ENCODE measurements at places on chromosomes 7 and 10.

DNA sequence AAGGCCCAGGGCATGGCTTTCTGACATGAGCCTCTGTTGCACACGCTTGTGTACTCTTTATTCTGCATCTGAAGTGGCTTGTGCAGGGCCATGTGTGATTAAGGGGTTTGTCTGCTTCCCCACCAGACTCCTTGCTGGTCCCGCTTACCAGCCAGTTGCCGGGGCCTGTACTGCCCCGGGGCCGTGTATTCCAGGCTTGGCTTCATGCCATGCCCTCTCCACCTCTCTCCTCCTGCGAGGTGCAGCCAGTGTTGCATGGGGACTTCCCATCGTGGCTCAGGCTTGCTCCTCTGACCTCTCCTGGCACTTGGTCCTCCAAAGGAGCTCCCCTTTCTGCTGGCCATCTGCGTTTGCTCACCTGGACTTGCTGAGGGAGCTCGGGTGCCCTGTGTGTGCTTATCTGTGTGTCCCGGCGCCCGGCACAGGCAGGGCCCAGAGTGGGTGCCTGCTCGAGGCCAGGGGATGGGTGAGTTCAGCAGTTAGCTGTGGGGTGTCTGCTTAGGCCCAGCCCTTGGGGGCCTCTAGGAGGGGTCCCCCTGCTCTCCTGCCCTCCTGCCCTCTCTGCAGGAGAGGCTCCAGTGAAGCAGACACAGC is 11.0 kb upstream of the C10orf143 start:
- no peak for DNase-seq

GRCh38 chr10:61065051-61065450 is 121.1 kb upstream of the RHOBTB1 start:
- DNase-seq, result no peak

- DNase-seq, result no peak
These were observed 163.6 kb downstream of the GRM8 start for GRCh38 chr7:127089146-127089545.

- no peak for DNase-seq
These were observed 758.3 kb downstream of the KCNMA1 start for GRCh38 chr10:76879116-76879913.

DNA sequence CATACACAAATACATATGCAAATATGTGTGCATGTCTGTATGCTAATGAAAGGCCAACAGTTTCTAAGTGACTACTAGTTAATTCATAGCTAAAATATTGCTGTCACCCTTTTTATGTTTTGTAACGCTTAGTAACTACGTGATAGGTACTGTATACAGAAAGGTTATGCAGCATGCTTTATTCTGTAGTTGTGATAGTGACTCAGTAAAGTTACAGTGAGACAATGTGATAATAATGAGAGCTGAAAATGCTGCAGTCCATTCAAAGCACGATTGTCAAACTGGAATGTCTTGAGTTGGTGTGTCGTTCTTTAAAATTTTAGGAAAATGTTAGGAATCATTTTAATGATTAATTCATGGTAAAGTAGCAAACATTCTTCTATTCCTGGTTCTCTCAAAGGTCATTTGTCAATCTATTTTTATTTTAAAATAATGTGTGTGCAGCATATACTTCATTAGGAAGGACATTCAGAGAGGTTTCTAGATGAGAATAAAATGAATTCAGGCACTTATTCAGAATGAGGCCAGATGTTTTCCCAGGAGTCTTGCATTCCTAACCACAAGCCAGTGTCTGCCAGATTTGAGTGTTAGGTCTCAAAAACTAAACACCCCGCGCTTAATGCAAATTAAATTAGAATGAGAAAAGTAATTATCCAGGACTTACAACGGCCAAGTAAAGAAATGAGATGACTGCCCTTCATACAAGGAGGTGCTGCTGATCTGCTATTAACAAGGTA is 408.8 kb upstream of the FZD8 start:
- DNase-seq, result no peak

DNA sequence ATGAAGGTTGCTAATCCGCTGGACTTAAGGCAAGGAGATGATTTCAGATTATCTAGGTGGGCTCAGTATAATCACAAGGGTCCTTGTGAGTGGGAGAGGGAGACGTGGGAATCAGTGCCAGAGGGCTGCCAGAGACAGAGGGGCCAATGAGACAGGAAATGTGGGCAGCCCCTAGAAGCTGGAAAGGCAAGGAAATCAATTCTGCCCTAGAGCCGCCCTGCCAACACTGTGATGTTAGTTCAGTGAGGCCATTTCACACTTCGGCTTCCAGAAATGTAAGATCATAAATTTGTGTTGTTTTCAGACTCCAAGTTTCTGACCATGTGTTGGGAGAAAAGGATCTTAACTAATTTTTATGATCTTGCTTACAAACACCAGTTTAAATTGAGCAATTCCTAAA is 3.6 kb upstream of the GPNMB start:
- DNase-seq, result no peak

- DNase-seq, result no peak
These were observed 263.0 kb downstream of the BAMBI start for GRCh38 chr10:28940158-28940888.

Data from fibroblast of skin of left quadriceps (primary cell).